T follicular helper cell (primary cell): ENCODE measurements at places on chromosomes 5 and 9.

DNA sequence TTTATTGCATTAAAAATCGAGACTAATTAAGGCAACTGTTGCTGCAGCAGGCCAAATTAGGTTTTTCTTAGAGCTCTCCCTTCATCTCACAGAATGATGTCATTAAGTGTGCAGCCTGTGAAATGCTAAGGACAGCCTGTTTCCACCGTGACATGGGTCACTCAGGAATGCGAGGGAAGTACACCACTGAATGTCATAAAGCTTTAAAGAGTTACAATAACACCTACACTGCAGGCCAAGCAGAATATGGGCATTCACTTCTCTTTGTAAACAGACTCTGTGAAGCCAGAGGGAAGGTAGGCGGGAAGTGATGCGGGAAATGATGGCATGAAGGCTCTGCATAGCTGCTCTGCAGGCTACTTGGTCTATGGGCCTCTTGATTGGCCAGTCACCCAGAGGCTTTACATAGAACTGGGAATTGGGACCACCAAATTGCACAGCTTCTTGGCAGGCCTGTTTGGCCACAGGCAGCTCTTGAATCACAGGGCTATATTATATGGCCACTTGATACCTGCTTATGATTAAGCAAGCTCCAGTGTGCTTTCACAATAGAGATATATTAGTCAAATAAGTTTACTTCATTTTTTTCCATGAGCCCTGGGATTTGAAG, 28.4 kb upstream of the AOPEP start:
- no peak for DNase-seq

- no peak for DNase-seq
Observed at GRCh38 chr9:109497226-109498153, 617 bp downstream of the PTPN3 start.

DNA sequence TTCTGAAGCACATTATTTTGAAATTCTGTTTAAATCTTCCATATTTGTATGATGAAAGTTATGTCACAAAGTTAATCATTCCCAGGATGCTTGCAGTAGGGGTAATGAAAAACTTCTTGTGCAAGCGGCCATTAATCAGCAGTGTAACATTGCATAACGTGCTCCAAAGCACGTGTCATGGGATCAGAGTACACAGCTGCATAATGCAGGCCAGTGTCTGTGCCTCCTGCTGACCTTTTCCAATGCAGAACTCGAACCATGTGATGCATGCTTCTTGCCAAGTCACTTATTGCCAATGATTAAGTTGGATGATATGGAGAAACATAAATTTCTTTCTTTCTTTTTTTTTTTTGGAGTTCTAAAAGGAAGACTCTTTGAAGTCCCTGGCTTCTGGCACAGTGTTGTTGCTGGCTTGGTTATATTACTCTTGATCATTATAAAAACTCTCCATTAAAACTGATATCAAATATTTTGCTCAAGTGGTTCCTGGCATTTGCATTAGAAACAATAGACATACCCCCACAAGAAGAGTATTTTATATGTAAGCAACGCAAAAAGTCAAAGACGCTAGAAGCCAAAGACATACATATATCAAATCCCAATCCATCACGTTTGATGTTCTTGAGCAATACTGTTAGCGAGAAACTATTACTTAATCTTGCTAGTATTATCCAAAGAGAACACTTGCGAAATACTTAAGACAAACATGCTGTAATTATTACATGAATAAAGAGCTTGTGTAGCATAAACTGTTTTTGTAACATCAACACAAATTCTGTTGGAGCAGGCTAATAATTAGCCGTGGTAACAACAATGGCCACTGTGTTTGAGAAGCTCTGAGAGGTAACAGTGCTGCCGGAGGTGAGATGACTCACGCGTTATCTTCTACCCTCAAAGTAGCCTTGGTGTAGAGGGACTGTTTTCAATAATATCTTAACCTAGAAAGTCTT, 164.2 kb downstream of the AUH start:
- no peak for DNase-seq

DNA sequence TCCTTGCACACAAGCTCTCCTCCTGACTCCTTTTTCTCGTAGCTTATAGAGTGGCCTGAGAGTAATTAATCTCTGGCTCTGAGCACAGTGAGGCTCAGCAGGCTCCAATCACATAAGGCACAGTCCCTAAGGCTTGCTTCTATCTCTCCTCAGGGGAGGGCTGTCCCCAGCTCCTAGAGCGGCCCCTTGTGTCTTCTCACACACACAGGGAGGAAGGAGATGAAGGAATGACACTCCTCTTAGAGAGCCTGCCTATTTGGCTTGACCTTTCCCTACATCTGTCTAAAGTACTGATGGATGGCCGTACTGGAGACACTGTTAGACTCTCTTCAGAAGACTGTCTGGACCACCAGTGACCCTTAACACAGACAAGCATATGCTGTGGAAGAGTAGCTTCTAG, 12.9 kb downstream of the TAS2R1 start:
- DNase-seq, result no peak

- DNase-seq, result no peak
Observed at GRCh38 chr5:58071566-58071965, 388.3 kb downstream of the PLK2 start.

GRCh38 chr5:151222790-151223446, 974 bp downstream of the CCDC69 start:
- DNase-seq, result no peak

DNA sequence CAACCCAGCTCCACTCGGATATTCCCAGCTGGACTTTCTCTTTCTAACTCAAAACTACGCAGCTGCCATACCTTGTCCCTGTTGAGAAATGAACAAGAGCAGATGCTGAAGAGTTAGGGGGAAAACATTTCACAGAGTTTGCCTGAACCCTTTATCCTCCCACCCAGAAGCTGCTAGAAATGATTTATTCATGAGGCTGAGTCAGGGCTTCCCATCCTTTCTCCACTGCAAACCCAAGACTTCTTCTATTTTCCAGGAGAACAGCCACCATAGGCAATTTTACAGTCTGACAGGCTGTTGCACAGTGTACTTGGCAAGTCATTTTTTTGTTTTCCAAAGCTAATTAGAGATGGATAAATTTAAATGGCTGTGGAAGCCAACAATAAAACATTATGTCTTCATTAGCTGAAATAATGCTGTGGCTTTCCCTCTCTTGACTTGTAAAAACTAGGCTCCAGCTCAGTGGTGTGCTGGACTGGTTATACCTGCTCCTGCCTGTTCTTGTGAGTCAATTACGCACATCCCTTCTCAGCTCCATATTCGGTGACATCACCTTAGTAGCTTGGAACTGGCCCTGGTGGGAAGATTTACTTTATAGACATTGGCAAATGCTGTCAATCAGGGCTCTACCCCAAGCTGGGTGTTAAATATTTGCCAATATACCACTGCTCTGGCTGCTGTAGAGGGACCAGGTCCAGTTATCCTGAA, 71.9 kb downstream of the KIF4B start:
- DNase-seq, result no peak

DNA sequence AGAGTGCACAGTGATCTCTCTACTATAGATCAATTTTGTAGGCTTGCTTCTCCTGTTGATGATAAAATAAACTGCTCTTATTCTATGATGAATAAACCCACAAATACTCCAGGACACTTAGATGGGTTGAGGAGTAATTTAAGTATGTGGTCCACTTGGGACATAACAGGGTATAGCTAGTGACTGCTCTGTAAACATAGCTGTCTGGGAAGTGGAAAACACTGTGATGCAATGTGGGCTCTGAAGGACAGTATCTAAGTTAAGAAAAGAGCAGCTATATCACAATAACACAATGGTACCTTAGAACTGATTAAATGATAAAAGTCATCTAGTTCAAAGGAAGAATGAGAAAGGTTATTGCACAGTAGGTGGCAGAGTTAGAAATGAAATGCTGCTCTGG, 294.3 kb upstream of the HAPLN1 start:
- DNase-seq, result no peak
